Tibial nerve (tissue), 4 donors: ENCODE measurements at places on chromosomes 1 and 21. TPM values are rescaled to one million over a fixed set of nuclear protein-coding genes. Genes with fewer than 3 reads are reported as not detected.

DNA sequence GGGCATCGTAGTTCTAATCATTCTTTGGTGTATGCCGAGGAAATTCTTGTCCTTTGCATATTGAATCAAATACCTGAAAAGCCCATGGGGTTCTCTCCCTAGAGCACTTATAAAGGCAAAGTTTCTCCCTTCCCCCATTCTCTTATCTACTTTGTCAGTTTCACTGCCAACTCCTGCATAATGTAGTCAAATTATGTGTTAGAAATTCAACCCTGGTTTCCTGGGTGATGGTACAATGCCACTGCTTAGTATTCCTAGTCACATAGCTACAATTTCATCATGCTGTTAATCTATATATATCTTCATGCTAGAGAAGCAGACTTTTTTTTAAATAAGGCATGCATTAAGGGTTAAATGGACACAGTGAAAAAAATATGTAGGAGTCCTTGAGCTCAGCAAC lies 119.0 kb downstream of the PDE4B start:
- no peak for DNase-seq

- no peak for DNase-seq
Measured at GRCh38 chr1:174118751-174119150, 40.6 kb upstream of the RABGAP1L start.

DNA sequence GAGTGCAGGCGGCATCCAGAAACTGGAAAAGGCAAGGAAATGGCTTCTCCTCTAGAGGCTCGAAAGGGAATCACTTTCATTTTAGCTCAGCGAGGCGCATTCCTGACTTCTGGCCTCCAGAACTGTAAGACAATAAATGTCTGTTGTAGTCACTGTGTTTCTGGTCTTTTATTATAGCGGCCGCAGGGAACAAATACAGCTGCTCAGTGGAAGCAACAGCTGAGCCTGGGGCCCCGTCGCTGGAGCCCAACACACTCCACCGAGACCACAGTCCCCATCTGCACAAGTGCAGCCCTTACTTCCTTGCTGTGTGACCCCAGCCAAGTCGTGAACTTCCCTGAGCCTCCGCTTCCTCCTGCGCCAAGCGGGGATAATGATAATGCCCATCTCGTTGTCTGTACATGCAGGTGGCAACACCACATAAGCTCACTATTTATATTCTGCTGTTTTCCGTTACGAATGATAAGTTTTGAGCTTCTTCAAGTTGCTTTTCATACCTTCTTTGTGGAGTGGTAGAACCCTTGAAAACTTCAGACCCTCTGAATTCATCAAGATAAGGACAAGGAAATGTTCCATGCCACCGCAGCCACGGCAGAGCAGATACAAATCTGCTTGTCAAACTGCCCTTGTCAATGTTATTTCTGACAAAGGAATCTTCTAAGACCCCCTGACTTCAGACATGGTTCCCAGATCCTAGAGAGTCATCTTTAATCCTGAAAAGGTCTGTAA lies 3.2 kb upstream of the LAPTM5 start:
- no peak for DNase-seq

DNA sequence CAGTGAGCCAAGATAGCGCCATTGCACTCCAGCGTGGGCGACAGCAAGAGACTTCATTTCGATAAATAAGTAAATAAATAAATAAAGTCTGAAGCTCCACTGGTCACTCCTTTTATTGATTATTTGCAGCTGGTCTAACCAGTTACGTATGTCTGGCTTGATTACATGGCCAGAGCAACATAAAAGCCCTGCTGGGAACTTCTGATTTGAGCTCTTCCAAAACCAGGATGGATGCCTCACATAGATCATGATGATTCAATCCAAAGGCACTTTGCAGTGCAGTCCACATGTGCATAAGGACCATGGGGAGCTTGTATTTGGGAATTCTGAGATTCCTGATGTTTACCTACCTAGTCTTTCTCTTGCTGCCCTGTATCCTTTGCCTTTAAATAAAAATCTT lies 24.0 kb downstream of the NSUN4 start:
- DNase-seq: no peak

DNA sequence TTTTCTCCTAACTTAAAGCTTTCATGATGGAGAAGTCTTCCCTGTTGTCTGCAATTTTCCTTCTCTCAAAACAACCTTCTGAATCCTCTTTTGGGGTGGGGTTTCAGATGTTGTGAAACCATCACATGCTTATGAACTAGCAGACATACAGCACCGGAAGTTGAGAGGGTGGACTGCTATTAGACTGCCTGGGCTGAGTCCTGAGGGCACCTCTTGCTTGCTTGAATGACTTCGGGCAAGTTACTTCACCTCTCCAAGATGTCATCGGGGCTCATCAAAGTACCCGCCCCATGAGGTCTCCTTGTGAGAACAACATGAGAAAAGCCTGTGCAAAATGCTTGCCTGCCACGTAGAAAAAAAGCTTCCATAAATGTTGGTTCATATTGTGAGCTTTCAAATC lies 89.6 kb downstream of the CCDC185 start:
- DNase-seq: no peak

GRCh38 chr1:103265551-103265950 lies 157.2 kb upstream of the COL11A1 start:
- DNase-seq: no peak

GRCh38 chr1:236913371-236914037 lies 90.7 kb downstream of the MT1HL1 start:
- DNase-seq: no peak

GRCh38 chr1:177223359-177223758 lies 52.6 kb downstream of the BRINP2 start:
- DNase-seq: no peak

S100A1 gene
- 45.4 TPM for total RNA-seq

LAD1 gene
- not detected for total RNA-seq

CFAP107 gene
- total RNA-seq: not detected

GPR61 gene
- not detected for total RNA-seq
